NCI-H524 treated with DMSO at 0.1 percent for 48 hours (cell line): ENCODE measurements at places on chromosomes 1 and 21.

DNA sequence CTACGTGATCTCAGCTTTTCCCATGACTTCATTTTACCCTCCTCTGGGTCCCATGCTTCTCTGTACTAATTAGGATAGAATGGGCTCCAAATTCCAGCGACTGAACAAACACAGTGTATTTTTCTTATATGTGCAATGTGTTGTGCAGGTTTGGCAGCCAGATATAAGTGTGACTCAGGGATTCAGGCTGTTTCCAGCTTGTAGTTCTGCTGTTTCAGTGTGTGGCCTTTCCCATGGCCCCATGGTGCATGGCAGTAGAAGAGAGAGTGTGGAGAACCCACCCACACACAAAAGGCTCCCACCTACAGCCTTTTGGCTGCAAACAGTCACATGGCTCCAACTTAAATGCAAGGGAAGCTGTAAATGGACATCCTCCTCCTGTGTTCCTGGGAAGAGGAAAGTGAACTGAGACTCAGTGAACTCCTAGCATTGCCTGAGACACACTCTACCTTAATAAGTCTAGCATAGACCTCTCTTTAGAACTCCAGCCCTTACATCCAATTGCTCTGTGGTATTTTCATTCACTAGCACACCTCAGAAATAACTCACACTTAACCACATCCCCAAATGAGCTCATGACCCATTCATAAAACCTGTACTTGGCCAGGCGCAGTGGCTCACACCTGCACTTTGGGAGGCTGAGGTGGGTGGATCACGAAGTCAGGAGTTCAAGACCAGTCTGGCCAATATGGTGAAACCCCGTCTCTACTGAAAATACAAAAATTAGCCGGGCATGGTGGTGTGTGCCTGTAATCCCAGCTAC is 58.7 kb downstream of the KIAA0040 start:
- no peak for DNase-seq

- DNase-seq = no peak
These were observed 14.9 kb downstream of the ATP1A4 start for GRCh38 chr1:160166166-160166868.

GRCh38 chr1:98761219-98761865 is 99.8 kb downstream of the SNX7 start:
- peak; percentile 16 for DNase-seq

DNA sequence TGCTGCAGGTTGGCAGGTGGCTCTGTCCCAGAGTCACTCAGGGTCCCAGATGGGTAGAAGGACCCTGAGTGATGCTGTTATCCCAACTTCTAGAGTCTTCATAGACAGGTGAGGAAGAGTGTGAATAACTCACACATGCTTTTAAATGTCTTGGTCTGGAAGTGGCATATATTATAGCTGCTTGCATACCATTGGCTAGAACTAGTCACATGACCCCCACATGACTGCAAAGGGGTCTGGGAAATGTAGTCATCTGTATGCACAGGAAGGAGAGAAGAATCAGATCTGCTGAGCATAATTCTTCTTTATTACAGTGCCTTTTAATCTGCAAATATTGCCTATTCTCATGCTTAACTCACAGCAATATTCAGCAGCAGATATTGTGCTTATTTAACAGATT is 28.2 kb upstream of the KLHDC7A start:
- DNase-seq = no peak

DNA sequence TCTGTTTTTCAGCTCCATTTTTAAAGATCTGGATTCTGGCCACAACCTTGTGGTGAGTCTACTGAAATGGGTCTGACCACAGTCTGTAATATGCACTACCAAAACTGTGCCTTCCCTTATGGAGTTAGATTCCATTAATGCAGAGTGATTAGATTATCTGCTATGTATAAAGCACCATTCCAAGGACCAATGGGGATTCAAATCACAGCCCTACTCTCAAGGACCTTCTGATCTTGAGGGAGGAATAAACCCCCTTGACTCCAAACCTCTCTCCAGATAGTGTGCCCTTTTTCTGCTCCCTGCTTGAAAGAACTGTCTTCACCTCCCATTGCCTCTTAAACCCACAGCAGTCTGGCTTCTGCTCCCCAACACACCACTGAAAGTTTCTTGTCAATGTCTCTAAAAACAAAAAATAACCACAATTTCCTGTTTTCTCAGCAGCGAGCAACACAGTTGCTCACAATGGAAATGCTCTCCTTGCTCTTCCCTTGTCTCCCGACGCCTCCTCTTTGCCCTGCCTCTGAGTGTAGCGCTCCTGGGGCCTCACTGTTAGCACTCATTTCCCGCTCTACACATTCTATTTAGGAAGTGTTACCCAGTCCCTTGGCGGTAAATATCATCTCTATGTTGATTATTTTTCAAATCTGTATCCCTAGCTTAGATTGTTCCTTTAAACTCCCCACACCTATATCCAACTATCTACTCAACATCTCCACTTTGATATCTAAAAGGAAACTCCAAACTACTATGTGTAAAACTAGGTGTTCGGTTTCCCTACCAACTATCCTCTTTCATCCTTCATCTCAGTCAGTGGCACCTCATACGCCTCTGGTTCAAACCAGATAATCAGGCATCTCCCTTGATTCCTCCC is 13.6 kb downstream of the PCNX2 start:
- DNase-seq = no peak

- DNase-seq = no peak
These were observed 5.5 kb downstream of the THBS3 start for GRCh38 chr1:155202198-155202597.

DNA sequence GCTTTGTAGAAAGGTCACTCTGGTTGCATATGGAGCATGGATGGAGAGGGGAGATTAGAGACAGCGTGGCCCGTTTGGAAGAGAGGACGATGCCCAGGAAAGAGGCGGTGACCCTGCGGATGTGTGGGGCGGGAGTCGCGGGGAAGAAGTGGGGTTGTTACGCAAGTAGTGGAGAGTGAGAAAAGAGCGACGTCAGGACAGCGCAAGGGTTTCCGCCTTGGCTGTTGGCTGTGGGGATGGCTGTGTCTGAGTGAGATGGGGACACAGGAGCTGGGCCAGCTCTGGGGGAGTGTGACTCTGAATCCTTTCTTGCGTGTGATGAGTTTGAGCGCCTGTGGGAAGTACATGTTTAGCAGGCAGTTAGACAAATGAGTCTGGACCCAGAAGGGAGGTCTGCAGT is 3.8 kb downstream of the B4GALT2 start:
- no peak for DNase-seq

GRCh38 chr1:8364528-8365442 is 46.9 kb downstream of the SLC45A1 start:
- DNase-seq = no peak

DNA sequence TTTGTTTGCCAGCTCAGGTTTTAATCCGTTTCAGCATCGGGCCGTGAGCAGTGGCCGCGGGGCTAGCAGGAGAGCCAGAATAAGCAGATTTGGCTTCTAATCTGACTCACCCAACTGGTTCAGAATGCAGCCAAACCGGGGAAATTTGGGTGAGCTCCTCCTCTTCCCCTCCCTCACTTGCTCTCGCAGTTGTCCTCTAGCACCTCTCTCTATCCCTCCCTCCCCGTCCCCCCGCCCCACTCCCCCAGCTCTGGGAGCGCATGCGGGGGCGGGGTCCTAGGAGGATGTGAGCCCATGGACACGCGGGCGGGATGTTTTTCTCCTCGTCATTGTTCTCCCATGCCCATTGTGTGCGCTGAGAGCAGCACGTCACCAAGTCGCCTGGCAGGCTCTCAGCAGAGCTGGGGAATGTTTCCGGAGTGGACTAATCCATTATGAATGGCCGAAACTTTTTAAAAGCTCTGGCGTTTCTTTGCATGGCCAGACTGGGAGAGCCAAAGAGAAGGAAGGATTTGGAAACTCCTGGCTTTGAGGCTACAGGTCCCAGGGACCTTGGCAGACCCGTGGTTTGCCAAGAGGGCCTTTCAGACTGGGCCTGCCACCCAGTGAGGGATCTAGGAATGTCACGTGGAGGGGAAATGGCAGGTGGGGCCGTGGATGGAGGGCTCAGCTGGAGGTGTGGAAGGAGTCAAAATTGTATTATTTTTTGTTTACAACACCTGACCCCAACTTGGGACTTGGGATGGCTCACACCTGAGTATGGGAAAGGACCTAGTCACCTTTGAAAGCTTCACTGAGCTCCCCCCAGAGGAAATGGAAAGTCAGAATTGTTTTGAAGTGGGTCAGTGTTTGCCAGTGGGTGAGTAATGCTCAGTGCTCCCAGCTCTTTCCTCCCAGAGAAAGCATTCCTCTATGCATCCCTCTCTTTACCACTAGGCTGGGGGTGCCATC is 39.2 kb downstream of the CDK18 start:
- DNase-seq = no peak

GRCh38 chr1:236888126-236888525 is 93.0 kb downstream of the MTR start:
- peak; percentile 80 for DNase-seq
